Sigmoid colon (tissue), 7 donors: ENCODE measurements at places on chromosomes 4 and X. TPM values are rescaled to one million over a fixed set of nuclear protein-coding genes. Genes with fewer than 3 reads are reported as not detected.

The ARMCX2 gene
- total RNA-seq = 33.9 TPM

The EGFL6 gene
- not detected for total RNA-seq

DNA sequence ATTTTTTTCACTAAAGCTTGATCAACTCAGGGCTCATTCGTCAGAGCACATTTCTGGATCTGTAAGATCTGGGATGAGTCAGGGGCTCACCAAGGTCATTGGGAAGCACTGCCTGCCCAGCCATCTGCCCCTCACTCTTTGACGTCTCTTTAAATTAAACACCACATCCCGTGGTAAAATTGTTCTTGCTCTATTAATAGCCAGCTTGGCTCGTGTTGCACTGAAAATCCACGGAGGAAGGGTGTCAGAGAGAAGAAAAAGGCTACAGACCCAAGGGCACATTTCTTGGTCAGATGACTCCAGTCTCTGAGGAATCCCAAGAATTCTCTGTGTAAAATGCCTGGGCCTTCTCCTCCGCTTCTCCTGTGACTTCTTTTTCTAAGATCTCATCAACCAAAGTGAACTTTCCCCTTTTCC is 45.7 kb upstream of the GATB start:
- no peaks in the 10 kb centered on the region for H3K27me3 ChIP-seq
- no peaks in the 10 kb centered on the region for H3K36me3 ChIP-seq
- H3K27ac ChIP-seq = peak overlapping the region; percentile 73
- peaks cover 7% of the 10 kb centered on the region for H3K4me1 ChIP-seq
- H3K4me3 ChIP-seq = no peak overlapping the region
- no peak for DNase-seq

GRCh38 chrX:13506574-13506973 is 62.8 kb upstream of the EGFL6 start:
- peaks cover 4% of the 10 kb centered on the region for H3K27me3 ChIP-seq
- no peak for DNase-seq
- no peaks in the 10 kb centered on the region for H3K36me3 ChIP-seq
- H3K4me3 ChIP-seq = no peak overlapping the region

GRCh38 chr4:118814058-118814457 is 21.9 kb downstream of the SEC24D start:
- H3K4me1 ChIP-seq = peaks cover 5% of the 10 kb centered on the region
- no peak overlapping the region for H3K27ac ChIP-seq
- no peak overlapping the region for H3K4me3 ChIP-seq
- H3K27me3 ChIP-seq = no peaks in the 10 kb centered on the region
- H3K36me3 ChIP-seq = peaks cover 8% of the 10 kb centered on the region
- DNase-seq = no peak

GRCh38 chr4:8028884-8029568 is 89.4 kb upstream of the AFAP1 start:
- no peaks in the 10 kb centered on the region for H3K27me3 ChIP-seq
- H3K36me3 ChIP-seq = no peaks in the 10 kb centered on the region
- no peak overlapping the region for H3K4me3 ChIP-seq
- H3K27ac ChIP-seq = no peak overlapping the region
- no peak for DNase-seq

- no peaks in the 10 kb centered on the region for H3K4me1 ChIP-seq
- H3K36me3 ChIP-seq = no peaks in the 10 kb centered on the region
- DNase-seq = peak; percentile 74
- H3K27ac ChIP-seq = peak overlapping the region; percentile 67
- no peaks in the 10 kb centered on the region for H3K27me3 ChIP-seq
- peak overlapping the region; percentile 42 for H3K4me3 ChIP-seq
These were observed 14.5 kb downstream of the SLC25A5 start for GRCh38 chrX:119482481-119483480.
